SK-N-MC (cell line): ENCODE measurements at places on chromosomes 11 and 22.

DNA sequence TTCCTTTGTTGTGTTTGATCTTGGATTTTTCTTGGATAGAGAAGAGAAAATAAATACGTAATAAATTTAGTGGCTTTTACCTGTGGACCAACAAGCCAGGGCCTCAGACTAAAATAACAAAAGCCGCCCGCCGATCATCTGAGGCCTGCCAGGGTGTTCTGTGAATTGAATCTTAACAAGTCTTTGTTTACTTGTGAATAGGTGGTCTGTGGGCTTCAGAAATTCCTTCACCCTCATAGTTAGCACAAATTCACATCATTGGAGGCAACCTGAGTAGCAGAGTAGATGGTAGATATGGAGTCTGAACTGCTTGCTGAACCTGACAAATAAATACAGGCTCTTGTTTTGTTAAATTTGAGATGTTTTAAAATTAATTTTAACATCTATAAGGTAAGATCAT, 176.3 kb upstream of the MTNR1B start:
- DNase-seq: no peak

GRCh38 chr11:34840736-34841386, 75.3 kb downstream of the APIP start:
- no peak for DNase-seq

DNA sequence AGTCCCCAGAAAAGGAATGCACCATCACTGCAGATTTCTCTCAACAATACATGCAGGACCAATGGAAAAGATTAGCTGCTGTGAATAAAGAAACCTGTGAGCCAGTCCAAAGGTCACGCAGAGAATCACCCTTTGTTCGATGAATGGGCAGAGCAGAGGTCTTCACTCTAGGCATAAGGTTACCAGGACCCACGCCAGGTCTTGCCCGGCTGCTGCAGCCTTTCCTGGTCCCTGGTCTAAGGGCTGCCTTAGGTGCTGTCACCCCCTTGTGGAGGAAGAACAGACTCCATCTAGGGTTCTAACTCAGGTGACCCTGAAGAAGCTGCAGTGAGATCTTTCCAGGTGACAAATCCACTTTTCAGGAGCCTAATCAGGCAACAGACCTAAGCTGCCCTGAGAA, 29.0 kb upstream of the NAP1L4 start:
- DNase-seq: no peak

DNA sequence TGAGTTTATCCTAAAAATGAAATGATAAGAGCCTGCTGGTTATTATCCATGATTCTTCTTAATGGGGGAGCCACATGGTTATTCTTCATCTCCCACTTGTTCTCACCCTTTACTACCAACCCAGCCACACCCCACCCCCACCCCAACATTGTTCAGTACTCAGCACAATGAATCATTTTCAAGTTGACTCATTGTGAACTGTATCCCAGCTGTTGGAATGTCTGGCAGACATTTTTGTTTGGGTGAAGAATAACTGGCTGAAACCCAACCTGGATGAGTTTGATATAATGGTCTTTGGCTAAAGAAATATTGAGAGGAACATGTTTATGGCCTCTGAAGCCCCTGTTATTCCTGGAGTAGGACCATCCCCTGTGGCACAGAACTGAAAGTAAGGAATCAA, 136.2 kb downstream of the ELP4 start:
- no peak for DNase-seq

GRCh38 chr11:64489831-64490441, 101.1 kb upstream of the SLC22A12 start:
- DNase-seq: no peak

DNA sequence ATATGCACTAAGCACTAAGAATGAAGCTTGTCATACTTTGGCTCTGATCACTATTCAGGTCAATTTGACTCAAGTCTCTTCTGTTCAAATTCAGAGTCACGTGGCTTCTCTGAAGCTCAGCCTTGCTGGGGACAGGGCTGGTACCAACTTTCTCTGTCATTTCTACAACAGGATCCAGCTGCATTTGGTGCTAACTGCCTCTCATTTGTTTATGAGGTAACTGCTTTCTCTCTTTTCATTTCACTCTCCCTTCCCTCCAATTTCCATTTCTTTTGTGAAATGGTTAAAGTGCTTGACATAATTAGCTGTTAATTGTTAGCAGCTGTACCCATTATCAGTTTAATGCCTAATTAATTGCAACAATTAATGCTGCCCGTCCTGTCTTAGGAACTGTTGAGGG, 259.7 kb upstream of the PLET1 start:
- no peak for DNase-seq

DNA sequence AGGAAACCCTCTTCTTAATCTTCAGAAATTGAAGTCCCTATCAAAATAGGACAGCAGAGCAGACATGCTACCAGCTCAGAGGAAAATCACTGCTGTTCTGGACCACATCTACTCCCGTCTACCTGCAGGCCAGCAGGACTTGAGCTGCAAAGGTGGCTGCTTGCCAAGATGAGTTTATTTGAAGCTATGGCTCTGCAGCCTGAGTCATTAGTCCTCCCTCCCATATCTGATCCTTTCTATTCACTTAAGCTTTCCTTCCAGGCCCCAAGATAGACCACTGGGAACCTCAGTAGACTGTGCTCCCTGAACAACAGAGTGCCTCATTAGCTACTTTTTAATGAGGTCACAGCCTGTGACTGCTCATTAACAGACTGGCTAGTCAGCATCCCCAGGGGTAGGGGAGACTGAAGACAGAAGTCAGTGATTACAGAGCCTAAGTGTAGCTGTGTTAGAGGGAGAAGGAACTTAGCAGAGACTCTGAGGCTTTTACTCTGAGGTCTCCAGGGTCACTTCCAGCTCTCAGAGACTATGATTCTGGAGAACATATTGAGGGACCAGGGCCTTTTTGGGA, 6.8 kb upstream of the OR10A2 start:
- no peak for DNase-seq

GRCh38 chr22:46568102-46568809, 30.8 kb upstream of the CELSR1 start:
- DNase-seq: no peak

GRCh38 chr11:46121301-46121723, at the start of gene PHF21A:
PHF21A (minus strand) TSS chr11:46121454; CDS start chr11:46084219, 37,235 bp downstream.
- peak; percentile 70 for DNase-seq

GRCh38 chr11:78244080-78244479, 55.4 kb downstream of the USP35 start:
- no peak for DNase-seq

DNA sequence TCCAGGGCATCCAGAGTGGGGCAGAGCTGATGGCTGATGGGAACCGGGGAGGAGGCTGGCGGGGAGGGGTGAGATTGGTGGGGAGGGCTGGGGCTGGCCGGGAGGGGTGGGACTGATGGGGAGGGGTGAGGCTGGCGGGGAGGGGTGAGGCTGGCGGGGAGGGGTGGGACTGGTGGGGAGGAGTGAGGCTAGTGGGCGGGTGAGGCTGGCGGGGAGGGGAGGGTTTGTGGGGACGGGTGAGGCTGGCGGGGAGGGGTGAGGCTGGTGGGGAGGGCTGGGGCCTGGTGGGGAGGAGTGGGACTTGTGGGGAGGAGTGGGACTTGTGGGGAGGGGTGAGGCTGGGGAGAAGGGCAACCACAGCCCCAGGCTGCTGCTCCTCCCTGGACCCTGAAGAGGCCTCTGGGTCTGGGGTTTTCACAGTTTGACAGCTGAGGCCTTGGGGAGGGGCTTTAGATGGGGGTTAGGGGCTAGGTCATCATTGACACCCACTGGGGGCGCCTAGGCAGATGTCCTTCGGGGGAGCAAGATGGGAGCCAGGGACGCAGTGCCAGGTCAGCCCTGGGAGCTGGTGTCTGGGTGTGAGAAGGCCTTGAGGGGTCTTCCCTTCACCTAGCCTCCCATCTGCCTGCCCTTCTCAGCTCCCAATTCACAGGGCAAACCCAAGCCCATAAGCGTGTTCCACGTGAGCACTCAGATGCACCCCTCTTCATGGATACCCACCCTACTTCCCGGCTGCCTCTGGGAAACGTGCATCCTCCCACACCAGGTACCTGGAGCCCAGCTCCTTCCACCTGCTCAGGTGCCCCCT, 26.7 kb downstream of the PARVG start:
- no peak for DNase-seq

- no peak for DNase-seq
Observed at GRCh38 chr11:19751055-19751454, 38.4 kb downstream of the NAV2 start.

- no peak for DNase-seq
Observed at GRCh38 chr22:46374663-46375474, 39.4 kb downstream of the TRMU start.

DNA sequence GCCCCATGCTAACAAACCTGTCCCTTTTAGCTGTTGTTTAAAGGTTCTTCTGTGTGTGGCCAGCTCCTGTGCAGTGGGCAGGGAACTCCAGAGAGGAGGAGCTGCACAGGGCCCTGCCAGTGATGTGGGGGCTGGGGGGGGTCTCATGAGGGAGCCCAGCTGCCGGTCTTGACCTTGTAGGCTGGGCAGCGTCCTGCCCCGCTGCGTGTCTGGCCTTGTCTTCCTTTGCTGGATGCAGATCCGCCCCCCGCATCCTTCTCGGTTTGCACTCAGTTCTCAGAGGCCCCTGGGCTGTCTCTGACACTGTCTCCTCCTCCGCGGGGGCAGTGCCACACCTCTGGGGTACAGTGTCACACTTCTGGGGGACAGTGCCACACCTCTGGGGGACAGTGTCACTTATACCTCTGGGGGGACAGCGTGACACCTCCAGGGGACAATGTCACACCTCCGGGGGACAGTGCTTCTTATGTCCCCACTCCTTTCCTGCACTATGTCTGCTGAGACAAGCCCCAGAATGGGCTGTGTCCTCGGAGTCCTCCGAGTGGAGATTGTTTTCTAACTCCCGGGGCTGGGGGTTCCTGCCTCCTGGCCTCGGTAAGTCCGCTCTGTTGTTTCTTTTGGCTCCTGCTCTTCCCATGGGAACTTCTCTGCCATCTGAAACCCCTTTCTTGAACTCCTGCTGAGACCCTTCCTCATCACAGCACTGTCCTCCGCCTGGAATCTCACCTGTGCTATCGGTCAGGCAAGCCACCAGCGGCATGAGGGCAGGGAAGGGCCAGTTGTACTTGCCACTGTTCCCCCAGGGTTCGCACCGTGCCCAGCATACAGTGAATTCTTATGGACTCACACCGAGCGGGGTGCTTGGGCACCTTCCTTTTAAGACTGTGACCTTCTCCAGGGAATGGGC, 788.3 kb downstream of the TBC1D22A start:
- no peak for DNase-seq

GRCh38 chr11:7524462-7525235, 10.8 kb downstream of the PPFIBP2 start:
- no peak for DNase-seq

- DNase-seq: no peak
Observed at GRCh38 chr11:94196363-94196762, 67.7 kb downstream of the PANX1 start.

DNA sequence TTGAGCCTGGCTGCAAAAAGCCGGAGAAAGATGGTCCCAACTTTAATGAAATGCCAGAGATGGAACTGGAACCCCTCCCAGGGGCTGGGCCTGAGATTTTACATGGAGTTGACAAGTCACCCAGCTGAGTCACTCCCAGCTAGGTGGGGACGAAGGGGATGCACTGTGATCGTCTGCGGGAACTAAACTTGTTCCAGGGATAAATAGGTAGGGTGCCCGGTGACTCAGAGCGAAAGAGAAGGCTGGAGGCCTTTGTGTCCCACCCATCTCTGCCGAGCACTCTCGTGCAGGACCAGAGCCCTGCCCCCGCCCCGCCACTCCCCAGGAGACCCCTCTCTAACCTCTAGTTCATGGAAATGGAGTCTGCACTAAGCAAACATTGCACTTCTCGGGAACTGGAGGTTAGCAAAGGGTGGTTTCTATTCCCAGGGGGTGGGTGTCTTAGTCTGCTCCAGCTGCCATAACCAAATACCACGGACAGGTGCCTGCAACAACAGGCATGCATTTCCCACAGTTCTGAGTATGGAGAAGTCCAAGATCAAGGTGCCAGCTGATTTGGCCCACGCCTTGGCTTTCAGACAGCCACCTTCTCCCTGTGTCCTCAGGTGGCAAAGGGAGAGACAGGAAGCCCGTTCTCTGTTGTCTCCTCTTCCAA, 60.7 kb upstream of the FADD start:
- DNase-seq: no peak

GRCh38 chr22:48748113-48748859, 1079.4 kb downstream of the BRD1 start:
- no peak for DNase-seq

DNA sequence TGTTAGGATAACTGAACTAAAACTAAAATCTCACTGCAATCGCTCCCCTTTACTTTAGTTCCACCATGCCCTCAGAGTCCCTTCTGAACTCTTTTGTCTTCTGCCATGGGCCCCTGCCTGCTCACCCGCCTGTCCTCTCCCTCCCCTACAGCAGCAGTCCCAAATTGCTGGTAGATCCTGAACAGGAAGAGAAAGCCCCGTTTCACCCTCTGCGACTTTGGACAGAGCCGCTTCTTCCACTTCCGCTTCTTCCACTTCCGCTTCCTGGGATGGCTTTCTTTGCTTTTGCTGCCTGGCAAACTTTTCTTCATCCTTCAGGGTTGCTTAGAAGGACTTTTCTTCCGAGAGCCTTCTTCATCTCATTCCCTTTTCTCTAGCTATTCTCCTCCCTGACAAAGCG, 35.7 kb upstream of the TLCD5 start:
- no peak for DNase-seq

- no peak for DNase-seq
Observed at GRCh38 chr11:47389577-47390421, 11.5 kb upstream of the SPI1 start.
